NCI-H1417 treated with DMSO at 0.1 percent for 48 hours (cell line): ENCODE measurements at places on chromosomes 5 and 9.

GRCh38 chr5:113213551-113214425 is 221.0 kb downstream of the TSSK1B start:
- DNase-seq = no peak

GRCh38 chr9:7570107-7570720 is 229.4 kb downstream of the DMAC1 start:
- DNase-seq = no peak

DNA sequence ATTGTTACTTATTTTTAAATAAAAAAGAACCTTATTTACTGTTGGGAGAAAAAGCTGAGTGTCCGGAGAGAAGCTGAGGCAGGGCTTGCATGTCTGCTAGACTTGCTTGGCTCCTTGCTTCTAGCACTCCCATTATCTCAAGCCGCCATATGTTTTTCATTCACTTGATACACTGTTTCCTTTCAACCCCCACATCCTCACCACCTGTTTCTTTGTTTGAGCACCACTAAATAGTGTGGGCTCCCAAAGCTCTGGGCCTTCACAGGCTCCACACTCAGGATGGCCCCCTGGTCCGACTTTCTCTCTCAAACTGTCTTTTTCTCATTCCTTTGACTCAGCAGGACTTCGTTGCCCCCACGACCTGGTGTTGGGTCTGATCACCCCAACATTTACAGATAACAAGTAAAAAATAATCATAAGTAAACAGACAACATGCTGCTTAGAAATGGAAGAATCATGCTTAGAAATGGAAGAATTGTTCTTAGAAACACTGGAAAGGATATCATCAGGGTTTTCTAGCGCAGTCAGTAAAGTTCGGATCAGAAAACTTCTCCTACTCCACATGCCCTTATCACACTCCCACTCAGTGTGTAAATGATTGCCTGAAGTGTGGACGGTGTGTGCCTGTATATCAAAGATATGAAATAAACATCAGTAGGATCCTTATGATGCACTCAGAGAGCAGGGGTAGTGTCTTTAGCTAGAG is 58.5 kb downstream of the APTX start:
- DNase-seq = no peak

GRCh38 chr5:65102371-65102975 is 333.7 kb downstream of the CWC27 start:
- DNase-seq = no peak

DNA sequence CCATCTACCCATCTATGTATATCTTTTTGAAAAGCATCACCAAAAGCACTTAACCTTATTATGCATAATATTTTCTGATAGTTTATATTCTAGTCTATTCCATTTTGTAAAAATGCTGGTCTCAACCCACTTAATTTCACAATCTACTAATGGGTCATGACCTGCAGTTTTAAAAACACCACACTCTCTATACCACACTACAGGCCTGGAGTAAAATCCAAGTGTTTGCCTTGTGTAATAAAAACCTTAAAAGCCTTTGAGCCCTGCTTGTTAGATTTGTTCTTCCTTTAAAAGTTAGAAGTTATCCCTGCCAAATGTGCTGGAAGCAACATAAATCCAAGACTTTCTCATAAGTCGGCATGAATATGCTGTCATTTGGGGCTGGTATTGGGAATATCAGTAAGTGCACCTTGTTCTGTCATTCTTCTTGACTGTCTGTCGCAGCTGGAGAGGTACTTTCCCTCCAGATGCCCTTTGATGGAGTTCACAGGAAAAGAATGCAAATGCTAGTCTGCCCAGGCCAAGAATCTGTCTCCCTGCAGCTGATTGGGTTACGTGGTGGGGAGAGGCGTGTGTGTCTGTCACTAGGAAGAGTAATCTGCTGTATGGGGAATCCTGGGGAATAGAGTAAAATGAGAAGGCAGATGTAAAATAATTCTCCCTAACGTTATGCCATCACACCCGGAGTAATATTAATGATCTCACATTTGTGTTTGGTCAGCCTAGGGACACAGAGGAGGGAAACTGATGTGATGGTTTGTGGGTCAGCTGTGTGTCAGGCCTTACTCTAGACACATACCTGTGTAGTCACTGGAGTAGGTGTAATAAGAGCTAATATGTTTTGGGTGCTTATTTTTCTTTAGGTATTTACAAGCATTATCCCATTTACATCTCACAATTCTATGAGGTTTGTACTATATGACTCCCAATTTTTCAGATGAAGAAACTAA is 79.4 kb downstream of the ZNF366 start:
- DNase-seq = no peak

DNA sequence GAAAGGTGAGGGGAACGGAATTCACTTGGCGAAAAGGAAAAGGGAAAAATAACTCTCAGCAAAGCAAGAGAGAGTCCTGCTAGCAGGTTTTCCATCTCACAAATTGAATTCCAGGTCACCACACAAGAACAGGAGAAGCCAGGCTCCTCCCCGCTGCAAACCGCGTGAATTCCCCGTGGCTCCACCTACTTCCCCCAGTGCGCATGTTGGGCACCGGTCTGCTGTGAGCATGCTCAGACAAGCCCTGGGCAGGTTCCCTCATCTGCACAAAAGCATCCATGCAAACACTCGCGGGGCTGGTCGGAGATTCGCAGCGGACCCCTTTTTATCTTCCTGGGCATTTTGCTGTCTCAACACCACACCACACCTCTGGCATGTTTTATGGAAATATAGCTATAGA is 58.5 kb upstream of the S1PR3 start:
- DNase-seq = no peak
